Bronchial epithelial cell (primary cell): ENCODE measurements at places on chromosomes 16 and 17.
A peak's percentile ranks its signal among the peaks of the same experiment; 100 is the strongest.

DNA sequence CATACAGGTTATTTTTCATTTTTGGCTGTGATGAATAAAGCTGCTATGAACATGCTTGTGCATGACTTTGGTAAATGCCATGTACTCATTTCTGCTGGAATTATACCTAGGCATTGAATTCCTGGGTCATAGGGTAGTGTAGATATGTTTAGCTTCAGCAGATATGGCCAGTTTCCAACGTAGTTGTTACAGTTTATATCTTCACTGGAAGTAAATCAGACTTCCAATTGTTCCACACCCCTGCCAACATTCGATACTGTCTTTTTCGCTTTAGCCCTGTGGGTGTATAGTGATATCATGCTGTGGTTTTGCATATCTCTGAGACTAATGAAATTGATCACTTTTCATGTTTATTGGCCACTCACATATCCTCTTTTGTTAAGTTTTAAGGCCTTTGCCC is 50.4 kb downstream of the ARHGAP27 start:
- peak; percentile 88 for DNase-seq

DNA sequence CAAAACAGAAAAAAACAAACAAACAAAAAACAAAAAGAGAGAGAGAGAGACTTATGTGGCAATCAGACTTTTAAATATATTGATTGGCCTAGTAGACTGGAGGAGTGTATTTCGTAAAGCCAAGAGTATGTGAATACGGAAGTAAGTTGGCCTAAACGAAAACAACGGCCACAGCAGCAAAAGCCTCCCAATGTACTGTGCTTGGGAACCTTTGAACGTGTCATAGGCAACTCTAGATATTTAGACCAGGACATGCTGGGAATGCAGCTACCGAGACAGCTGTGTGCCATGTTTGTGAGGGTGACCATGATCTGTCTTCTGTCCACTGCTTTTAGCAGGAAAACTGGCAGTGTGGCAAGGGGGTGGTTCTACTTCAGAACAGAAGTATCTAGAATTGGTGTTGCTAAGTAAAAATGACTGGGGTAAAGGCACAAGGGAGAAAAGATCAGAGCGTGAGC is 7.4 kb downstream of the MAF start:
- DNase-seq: no peak

DNA sequence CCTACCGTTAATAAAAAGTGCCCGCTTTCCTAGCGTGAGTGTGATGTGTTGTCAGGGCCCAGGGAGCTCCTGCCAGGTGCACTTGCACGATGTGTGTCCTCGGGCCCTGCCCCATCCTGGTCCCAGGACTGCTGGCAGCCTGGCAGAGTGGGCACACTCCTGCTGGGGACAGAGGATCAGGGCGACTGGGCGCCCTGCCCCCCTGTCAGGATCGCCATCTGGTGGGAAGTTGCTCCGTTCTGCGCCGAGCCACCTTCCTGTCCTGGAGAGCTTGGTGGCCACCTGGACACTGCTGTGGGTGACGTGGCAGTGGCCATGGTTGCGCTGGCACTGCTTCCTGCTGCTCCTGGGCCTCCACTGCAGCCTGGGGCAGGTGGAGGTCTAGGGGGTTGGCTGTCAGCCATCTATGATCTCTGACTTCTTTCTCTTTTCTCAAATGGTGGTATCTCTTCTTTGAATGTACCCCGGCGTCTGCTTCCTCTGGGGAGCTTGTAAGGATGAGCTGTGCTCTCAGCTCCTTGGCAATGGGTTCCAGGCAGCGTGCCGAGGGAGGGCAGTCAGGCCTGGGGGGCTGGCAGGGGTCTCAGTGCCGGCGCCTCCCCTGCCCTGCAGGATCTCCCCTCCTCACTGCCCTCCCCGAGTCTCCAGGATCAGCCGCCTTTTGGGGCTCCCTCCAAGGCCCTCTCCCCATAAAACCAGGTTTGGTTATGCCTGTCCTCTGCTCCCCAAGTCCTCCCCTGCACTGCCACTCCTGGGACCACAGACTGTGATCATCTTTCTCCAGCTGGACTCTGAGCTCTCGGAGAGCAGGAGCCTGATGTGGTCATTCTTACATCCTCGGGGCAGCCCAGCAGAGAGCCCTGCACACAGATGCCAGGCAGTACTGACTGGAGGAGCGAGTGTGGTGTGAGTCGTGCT is 76.9 kb downstream of the AMFR start:
- no peak for DNase-seq

- DNase-seq: no peak
Observed at GRCh38 chr16:80618862-80619648, 78.3 kb downstream of the DYNLRB2 start.

DNA sequence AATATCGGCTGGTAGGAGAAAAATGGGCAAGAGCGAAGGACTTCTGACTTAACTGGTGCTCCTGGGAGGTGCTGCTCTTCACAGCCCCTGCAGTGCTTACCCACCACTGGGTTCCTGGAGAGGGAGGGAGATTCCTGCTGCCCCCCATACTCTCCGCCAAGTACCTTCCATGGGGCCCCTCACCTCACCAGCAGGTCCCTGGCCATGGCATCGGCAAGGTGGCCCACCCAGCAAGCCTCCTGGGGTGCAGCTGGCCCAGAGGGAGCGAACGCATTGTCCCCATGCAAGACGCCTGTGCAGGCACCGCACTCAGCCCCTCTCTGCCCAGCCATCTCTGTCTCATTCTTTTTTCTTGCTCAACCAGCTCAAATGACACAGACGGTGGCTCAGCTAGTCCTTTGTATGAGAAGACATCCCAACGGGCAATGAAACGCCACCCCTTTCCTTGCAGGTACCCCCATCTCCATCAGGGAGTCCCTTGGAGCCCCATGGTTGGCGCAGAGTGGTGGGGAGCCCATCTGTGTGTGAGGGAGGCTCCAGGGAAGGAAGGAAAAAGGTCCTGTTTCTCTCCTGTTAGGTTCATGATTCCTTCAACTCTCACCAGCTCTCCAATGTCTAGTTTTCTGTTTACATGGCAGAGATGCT is 9.6 kb upstream of the ALDH3A1 start:
- DNase-seq: no peak
